MM.1S (cell line): ENCODE measurements at places on chromosomes 7 and 10.

GRCh38 chr7:151704960-151705635, 171.8 kb downstream of the PRKAG2 start:
- DNase-seq, result no peak

DNA sequence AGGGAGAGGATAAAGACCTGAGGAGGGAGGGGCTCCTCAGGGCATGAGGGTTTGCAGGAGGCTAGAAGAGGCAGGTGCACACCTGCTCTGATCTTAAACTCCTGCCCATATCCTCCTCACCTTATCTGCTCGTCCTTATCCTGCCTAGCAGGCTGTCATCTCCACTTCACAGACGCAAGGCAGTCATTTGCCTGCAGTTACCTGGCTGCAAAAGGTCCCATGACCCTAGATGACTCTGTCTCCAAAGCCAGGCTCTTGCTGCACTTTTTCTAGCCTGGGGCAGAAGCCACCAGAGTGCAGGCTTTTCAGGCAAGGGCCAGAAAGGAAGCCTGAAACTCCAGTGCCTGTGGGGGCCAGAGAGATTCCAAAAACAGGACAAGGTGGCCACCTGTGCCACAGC, 1.7 kb upstream of the ZNF853 start:
- DNase-seq, result no peak

- peak; percentile 81 for DNase-seq
Measured at GRCh38 chr7:74453322-74454011, at the start of gene GTF2IRD1. TSS of gene GTF2IRD1 (plus strand) at chr7:74453906. CDS start at chr7:74508081, 54,175 bp downstream.

GRCh38 chr10:76640806-76641205, 996.8 kb downstream of the KCNMA1 start:
- DNase-seq, result no peak

GRCh38 chr7:101891936-101892640, 74.7 kb downstream of the CUX1 start:
- no peak for DNase-seq

- peak; percentile 67 for DNase-seq
Measured at GRCh38 chr10:118241229-118242137, 100.6 kb downstream of the FAM204A start.

GRCh38 chr7:23438171-23438570, 32.1 kb downstream of the IGF2BP3 start:
- DNase-seq, result no peak
